ENCODE measurements at places on chromosomes 11 and 22.

GRCh38 chr22:22914726-22915669, 27.4 kb downstream of the IGLL5 start:
- no peak for DNase-seq

- peak; percentile 69 for DNase-seq
These were observed 120.0 kb upstream of the SYT13 start for GRCh38 chr11:45405916-45406670.

DNA sequence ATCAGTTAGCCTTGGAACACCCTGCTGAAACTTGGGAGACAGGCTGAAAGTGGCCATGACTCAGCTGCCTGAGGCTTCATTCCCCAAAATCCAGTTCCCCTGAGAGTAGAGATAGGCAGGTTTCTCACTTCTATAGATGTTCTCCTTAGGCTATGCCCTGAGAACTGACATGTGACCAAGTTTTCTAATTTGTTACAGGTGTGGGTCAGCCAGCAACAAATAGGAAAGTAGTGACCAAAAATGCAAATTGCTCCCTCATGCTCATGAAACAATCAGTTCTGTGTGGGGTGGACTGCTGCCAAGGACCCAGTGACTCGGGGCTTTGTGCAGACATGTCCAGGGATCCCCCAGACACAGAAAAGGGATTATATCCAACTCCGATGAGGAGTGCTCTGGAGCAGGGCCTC, 7.3 kb upstream of the CCDC15 start:
- DNase-seq: no peak

DNA sequence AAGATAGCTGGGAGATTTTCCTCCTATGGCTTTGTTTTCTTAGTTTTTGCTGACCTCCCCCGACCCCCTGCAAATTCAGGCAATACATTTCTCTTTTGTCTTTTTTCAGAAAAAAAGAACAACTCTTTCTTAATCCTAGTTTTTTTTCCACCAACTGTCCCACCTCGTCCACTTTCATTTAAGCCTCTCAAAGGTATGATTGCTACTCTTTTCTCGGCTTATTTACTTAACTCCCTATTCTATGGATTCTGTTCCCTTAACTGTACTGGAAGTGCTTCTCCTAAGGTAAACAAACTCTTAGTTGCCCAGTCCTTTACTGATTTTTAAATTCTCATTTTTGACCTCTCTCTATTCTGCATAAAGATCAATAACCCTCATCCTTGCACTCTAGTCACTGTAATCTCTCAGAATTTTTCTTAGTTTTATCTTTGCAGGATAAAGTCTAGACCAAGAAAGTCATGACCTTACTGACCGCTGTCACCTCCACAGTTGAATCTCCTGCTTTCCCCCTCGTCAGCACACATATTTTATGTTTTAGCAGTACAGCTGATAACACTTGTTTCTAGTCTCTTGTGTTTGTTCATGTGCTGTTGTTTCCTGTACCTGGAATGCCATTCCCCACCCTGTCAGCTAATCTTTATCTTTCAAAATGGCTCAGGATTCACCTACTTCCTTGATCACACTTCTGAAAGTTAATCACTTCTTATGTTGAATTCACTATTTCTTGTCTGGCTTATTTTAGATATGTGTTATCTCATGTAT, 14.9 kb downstream of the TBCEL start:
- no peak for DNase-seq

DNA sequence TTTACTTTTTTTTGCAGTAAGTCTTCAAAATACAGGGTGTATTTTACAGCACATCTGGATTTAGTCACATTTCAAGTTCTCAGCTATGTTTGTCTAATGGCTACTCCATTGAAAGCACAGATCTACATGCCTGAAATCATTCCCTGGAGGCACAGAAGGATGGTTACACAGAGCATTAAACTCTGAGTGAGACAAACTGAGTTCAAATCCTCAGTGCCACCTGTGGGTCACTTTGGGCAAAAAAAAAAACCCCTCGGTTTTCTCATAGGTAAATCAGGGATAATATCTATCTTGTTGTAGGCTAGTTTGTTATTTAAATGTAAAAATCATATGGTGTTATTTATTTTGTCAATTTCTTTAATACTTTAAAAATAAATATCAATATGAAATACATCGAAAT, 7.7 kb downstream of the ANKRD49 start:
- DNase-seq: peak; percentile 61

GRCh38 chr22:17957693-17958092, 66.7 kb downstream of the MICAL3 start:
- no peak for DNase-seq

GRCh38 chr11:110565357-110566336, 135.9 kb downstream of the FDX1 start:
- no peak for DNase-seq

- no peak for DNase-seq
These were observed 28.6 kb downstream of the PPP2R1B start for GRCh38 chr11:111737444-111738210.

DNA sequence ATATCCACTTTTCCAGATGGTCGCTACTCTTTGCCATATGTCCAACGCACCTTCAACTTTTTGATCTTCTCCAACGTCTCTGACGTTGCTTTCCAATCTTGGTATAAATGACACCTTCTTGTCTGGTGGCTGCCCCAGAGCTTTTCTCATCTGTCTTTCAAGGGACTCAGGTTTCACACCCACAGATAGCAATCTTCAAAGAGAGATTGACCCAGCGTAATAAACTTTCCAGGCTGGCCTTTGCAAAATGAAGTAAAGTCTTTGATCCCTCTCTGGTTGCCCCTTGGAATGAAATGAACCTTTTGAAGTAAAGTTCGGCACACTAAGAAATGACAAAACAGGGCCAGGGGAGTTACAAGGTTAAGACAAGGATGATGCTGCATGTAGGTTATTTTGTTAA, 138.4 kb upstream of the BDNF start:
- no peak for DNase-seq

DNA sequence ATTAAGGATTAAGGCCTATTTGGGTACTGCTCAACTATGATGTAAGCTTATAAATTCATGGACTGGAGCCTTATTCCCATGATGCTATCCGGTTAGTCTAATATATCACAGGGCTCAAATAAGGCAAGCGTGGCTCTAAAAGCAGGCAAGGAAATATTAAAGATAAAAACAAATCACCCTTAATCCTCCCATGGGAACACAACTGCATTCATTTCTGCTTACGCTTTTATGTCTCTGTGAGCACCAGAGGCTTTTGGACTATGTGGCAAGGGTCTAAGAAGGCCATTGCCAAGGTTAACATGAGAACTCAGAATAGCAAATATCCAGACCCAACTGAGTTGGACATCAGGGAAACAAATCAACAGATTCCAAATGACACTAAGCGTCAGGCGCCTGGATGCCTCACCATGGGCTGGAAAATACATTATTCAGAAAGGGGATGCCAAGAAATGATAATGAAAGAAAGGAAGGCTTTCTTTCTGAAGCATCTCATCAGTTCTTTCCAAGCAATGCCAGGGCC, 138.1 kb downstream of the SLC1A2 start:
- peak; percentile 52 for DNase-seq

DNA sequence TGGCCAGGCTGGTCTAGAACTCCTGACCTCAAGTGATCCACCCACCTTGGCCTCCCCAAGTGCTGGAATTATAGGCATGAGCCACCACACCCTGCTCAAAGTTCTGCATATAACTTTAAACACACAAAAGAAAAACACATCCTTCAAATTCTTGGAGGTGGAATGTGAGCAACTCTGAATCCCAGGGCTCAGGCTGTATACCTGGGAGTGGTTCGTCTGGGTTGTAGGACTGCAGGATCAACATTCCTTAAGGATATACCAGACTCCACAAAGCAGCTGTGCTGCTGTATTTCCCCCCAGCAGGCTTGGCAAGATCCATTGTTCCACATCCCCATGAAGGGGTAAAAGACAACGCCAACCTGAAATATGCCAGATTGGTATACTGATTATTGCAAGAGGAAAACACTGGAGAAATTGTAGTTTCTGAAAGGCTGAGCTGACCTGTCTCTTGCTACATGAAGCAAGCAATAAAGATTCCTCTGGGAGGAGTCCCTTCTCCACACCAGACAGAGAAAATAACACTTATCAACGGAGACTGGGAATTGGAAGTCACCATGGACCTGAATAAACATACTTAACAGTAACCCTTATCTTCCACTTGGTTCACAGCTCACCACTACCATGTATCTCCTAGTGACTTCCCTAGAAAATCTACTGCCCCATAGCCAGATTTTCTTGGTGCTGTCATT, 12.2 kb upstream of the RPS3 start:
- no peak for DNase-seq

DNA sequence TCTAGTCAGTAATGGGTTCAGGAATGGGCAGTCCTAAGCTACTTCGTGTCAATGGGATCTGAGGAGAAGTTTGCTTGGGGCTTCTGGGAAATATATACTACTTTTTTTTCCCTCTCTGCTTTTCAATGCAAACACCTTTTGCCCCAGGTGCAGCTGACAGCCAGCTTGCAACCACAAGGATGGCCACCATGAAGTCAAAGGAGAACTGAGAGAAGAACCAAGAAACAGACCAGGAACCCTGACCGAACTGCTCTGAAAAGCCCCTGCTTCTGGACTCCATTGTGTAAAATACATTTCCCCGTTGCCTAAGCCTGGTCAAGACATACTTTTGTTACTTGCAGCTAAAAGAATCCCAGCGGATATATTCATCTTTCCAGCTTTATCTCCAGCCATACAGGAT, 20.1 kb upstream of the CD44 start:
- DNase-seq: no peak

GRCh38 chr11:133927690-133928627, 28.8 kb downstream of the IGSF9B start:
- DNase-seq: peak; percentile 76

DNA sequence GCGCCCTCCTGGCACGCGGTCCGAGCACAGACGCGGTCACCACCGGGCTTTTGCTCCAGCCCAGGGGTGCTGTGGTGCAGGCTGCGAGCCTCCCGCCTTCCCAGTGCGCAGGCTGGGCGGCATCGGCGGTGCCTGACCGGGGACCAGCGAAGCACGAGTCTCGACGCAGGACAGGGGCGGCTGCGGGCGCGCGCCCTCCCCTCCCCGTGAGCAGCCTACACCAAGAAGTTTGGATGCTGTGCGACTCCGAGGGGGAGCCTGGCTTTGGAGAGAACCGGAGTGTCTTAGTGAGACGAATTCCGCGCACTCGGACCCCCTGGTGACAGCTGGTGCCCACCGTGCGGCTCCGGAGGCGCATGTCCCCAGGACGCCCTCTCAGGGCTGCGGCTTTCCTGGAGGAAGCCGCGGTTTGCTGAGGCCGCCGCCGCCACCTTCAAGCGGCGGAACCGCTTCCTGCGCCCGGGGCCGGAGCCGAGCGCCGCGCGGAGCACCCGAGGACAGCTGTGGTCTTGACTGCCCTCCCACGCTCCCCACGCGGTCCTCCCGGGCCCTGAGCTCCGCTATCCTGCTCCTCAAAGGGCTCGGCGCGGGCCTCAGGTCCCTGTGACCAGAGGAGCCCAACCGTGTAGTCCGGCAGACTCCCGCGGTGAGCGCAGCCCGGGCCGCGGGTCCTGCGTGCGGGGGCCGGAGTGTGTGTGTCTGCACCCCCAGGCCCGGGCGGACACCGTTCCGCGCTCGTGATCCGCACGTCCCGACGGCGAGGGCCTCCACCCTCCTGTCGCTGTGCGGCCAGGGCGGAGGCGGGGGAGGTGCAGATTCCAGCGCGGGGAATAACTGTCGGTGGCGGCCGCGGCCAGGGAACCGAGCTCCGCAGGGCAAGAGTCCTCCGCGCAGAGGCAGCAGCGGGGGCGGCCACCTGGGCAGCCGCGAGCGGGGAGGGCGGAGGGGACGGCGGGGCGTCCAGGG, 1.7 kb downstream of the FGF3 start:
- no peak for DNase-seq

- no peak for DNase-seq
These were observed 2.2 kb downstream of the TNKS1BP1 start for GRCh38 chr11:57322256-57323166.

- no peak for DNase-seq
These were observed 165.2 kb downstream of the PKNOX2 start for GRCh38 chr11:125329786-125330185.

DNA sequence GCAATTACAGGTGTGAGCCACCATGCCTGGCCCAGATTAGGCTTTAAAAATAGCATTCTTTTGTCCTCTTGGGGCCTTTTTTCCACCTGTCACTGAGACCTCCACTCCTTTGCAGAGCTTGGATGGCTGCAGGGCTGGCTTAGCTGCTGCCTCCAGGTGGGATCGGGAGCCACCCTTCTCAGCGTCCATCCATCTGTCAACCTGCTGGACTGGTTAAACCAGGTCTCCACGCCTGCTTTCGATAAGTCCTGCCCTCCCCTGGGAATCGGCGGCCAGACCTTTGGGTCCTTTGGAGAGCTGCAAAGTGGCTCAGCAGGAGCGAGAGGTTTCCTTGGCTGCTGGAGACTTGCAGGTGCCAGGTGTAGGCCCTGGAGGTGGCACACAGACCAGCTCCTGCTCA, 23.4 kb upstream of the GRAMD4 start:
- DNase-seq: no peak

DNA sequence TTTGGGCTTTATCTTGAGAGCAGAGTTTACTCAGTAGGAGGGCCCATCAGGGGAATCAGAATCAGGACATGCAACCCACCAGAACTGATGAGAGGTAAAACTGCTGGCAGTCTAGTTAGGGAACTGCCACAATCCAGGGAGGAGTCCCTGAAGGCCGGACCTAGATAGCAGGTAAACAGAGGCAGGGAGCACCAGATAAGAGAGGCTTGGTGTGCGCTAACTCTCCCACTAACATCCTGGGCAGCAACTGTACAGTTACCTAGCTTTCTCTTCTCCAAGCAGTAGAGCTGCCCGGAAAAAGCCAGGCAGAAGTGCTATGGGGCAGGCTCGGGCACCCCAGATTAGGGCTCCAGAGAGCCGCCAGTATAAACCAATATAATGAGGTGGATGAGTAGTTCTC, 865 bp upstream of the AMOTL1 start:
- DNase-seq: no peak
